Psoas muscle (tissue), 8 donors: ENCODE measurements at places on chromosomes 3 and 15. TPM values are rescaled to one million over a fixed set of nuclear protein-coding genes. Genes with fewer than 3 reads are reported as not detected.

- no peaks in the 10 kb centered on the region for H3K36me3 ChIP-seq
- H3K27ac ChIP-seq, result no peak overlapping the region
- H3K4me1 ChIP-seq, result no peaks in the 10 kb centered on the region
- no peaks in the 10 kb centered on the region for H3K27me3 ChIP-seq
- H3K4me3 ChIP-seq, result no peak overlapping the region
- no peak for DNase-seq
Measured at GRCh38 chr3:159126261-159127020, 324.6 kb downstream of the MFSD1 start.

NOX5 gene
- total RNA-seq, result 0.06 TPM

DNA sequence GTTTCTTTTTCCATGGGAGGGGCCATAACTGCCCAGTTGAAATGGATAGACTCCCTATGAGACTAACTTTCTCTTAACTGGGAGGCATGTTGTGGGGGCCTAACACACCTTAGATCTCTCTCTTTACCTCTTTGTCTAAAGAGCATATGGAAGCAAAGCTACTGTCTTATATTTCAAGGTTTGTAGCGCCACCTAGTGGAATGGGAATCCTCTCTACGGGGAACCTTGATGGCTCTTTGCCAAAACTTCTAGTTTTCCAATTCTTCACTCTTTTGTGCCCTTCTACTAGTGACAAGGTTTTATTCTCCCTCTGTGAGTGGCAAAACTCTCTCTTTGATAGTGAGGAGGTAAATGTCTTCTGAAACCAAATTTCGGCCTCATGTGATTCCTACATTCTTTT, 1030.4 kb upstream of the CADM2 start:
- H3K27me3 ChIP-seq, result no peaks in the 10 kb centered on the region
- no peak overlapping the region for H3K4me3 ChIP-seq
- no peak overlapping the region for H3K27ac ChIP-seq

CASR gene
- total RNA-seq, result not detected

- peaks cover 8% of the 10 kb centered on the region for H3K36me3 ChIP-seq
- no peak overlapping the region for H3K27ac ChIP-seq
- peaks cover 54% of the 10 kb centered on the region for H3K4me1 ChIP-seq
- H3K27me3 ChIP-seq, result no peaks in the 10 kb centered on the region
- no peak overlapping the region for H3K4me3 ChIP-seq
Measured at GRCh38 chr3:129827765-129828164, 65.7 kb downstream of the TMCC1 start.

AMT gene
- 2.3 TPM for total RNA-seq

GRCh38 chr3:191334346-191334893, 4.1 kb upstream of the UTS2B start:
- no peak overlapping the region for H3K27ac ChIP-seq
- peaks cover 56% of the 10 kb centered on the region for H3K4me1 ChIP-seq
- DNase-seq, result no peak
- H3K27me3 ChIP-seq, result no peaks in the 10 kb centered on the region

C2CD4A gene
- total RNA-seq, result 0.09 TPM

PCBP4 gene
- 161 TPM for total RNA-seq

DNA sequence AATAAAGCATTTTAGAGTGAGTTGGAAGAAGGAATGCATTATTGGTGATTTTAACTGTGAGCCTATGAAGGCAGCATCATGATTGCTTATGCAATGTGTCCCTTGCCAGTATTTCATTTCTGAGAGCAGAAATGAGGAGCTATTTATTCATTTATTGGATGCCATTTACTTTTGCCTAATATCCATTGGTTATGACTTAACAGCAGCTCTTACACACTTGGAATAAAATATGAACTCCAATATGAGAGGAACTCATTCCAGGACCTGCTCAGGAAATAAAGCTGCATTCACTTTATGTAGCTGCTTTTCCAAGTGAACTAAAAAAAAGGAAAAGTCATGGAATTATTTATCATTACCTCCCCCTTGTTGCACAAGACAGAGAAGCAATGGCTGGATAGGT, 280.1 kb downstream of the LRTM1 start:
- no peak for DNase-seq
- no peaks in the 10 kb centered on the region for H3K4me1 ChIP-seq
- H3K27ac ChIP-seq, result no peak overlapping the region
- H3K27me3 ChIP-seq, result no peaks in the 10 kb centered on the region
- H3K36me3 ChIP-seq, result no peaks in the 10 kb centered on the region

ALPK3 gene
- 364 TPM for total RNA-seq

DNA sequence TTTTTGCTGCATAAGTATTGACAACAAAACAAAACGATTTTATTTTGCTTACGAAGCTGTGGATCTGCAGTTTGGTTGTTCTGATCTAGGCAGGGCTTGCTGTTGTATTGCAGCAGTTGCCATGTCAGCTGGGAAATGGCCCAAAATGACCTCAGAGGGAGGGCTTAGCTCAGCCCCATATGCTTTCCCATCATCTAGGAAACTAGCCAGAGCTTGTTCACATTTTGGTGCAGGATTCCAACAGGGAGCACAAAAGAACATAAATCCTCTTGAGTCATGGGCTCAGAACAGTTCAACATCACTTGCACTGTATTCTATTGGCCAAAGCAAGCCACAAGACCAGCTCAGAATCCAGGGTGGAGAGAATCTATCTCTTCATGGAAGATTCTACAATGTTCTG, 42.2 kb upstream of the ROBO2 start:
- DNase-seq, result no peak
- H3K4me1 ChIP-seq, result no peaks in the 10 kb centered on the region
- H3K36me3 ChIP-seq, result no peaks in the 10 kb centered on the region

GRCh38 chr15:31974855-31975829, 55.2 kb upstream of the CHRNA7 start:
- no peak for DNase-seq
- peaks cover 7% of the 10 kb centered on the region for H3K4me1 ChIP-seq
- H3K27me3 ChIP-seq, result peaks cover 12% of the 10 kb centered on the region
- H3K36me3 ChIP-seq, result no peaks in the 10 kb centered on the region
- no peak overlapping the region for H3K27ac ChIP-seq
- peak overlapping the region; percentile 44 for H3K4me3 ChIP-seq

- H3K36me3 ChIP-seq, result no peaks in the 10 kb centered on the region
- no peak overlapping the region for H3K4me3 ChIP-seq
- no peak for DNase-seq
Measured at GRCh38 chr3:11629716-11630115, 14.0 kb downstream of the VGLL4 start.

SLC22A14 gene
- total RNA-seq, result 0.30 TPM

FRMD4B gene
- 2.9 TPM for total RNA-seq

GRCh38 chr15:90058775-90059174, 43.5 kb downstream of the IDH2 start:
- no peaks in the 10 kb centered on the region for H3K36me3 ChIP-seq
- H3K27me3 ChIP-seq, result no peaks in the 10 kb centered on the region
- H3K4me3 ChIP-seq, result no peak overlapping the region
- H3K4me1 ChIP-seq, result peaks cover 32% of the 10 kb centered on the region
- no peak overlapping the region for H3K27ac ChIP-seq
- DNase-seq, result no peak

- H3K27ac ChIP-seq, result no peak overlapping the region
- no peak for DNase-seq
- H3K4me1 ChIP-seq, result no peaks in the 10 kb centered on the region
- H3K36me3 ChIP-seq, result no peaks in the 10 kb centered on the region
- H3K27me3 ChIP-seq, result no peaks in the 10 kb centered on the region
- no peak overlapping the region for H3K4me3 ChIP-seq
Measured at GRCh38 chr3:122063908-122064307, 8.7 kb downstream of the CD86 start.

- H3K27me3 ChIP-seq, result no peaks in the 10 kb centered on the region
- no peak for DNase-seq
- H3K4me1 ChIP-seq, result no peaks in the 10 kb centered on the region
- H3K36me3 ChIP-seq, result no peaks in the 10 kb centered on the region
- H3K27ac ChIP-seq, result no peak overlapping the region
- H3K4me3 ChIP-seq, result no peak overlapping the region
Measured at GRCh38 chr3:60585918-60586317, 665.3 kb downstream of the FHIT start.

THRB gene
- total RNA-seq, result 31.4 TPM

LRRC34 gene
- total RNA-seq, result 0.26 TPM

PROS1 gene
- 9.4 TPM for total RNA-seq

GRCh38 chr3:40086890-40087883, 222.3 kb upstream of the EIF1B start:
- H3K27me3 ChIP-seq, result no peaks in the 10 kb centered on the region
- DNase-seq, result no peak
- H3K4me1 ChIP-seq, result no peaks in the 10 kb centered on the region
- H3K27ac ChIP-seq, result no peak overlapping the region

DNA sequence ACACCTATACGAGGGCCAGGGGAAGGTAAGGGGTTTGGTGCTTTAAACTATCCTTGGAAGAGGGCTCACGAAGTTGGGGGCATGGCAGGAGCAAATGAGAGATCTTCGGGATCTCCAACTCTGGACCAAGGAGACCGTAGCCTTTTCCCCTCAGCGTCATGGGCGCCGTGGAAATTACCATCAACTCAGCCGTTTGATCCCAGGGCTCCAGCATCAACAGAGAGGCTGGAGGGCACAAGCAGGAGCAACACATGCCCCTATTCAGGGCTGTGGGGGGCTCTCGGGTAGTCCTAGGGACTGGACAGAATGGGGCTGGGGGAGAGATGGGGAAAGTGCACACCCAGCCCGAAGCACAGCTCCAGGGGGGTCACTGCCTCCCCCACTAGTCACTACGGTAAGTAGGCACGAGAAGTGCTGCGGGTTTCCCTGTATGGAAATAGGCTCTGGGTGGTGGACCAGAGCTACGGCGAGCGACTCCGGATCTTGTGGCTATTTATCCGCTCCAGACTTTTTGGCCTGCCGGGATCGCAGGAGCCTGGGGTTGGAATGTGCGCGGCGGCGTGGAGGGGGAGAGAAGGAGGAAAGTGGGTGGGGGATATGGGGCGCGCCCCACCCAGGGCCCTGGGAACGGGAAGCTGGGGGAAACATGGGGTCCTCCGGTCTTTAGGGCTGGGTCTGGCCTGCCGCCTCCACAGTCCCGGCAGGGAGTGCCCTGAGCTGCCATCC, 539 bp upstream of the LAMB2 start:
- DNase-seq, result peak; percentile 89
- no peaks in the 10 kb centered on the region for H3K36me3 ChIP-seq
- H3K27me3 ChIP-seq, result no peaks in the 10 kb centered on the region

GRCh38 chr15:77692614-77693013, 59.9 kb upstream of the LINGO1 start:
- DNase-seq, result no peak
- H3K4me3 ChIP-seq, result no peak overlapping the region
- peaks cover 60% of the 10 kb centered on the region for H3K27me3 ChIP-seq
- H3K36me3 ChIP-seq, result no peaks in the 10 kb centered on the region
- H3K4me1 ChIP-seq, result no peaks in the 10 kb centered on the region

- peak overlapping the region; percentile 27 for H3K27ac ChIP-seq
- H3K27me3 ChIP-seq, result no peaks in the 10 kb centered on the region
- H3K36me3 ChIP-seq, result no peaks in the 10 kb centered on the region
- peaks cover 26% of the 10 kb centered on the region for H3K4me1 ChIP-seq
- no peak overlapping the region for H3K4me3 ChIP-seq
- peak; percentile 55 for DNase-seq
Measured at GRCh38 chr15:75532413-75533250, 46.5 kb downstream of the PTPN9 start.

GRCh38 chr3:59538753-59539432, 489.1 kb upstream of the CFAP20DC start:
- H3K4me1 ChIP-seq, result no peaks in the 10 kb centered on the region
- no peak for DNase-seq
- H3K27ac ChIP-seq, result no peak overlapping the region
- H3K36me3 ChIP-seq, result no peaks in the 10 kb centered on the region
- no peak overlapping the region for H3K4me3 ChIP-seq

DNA sequence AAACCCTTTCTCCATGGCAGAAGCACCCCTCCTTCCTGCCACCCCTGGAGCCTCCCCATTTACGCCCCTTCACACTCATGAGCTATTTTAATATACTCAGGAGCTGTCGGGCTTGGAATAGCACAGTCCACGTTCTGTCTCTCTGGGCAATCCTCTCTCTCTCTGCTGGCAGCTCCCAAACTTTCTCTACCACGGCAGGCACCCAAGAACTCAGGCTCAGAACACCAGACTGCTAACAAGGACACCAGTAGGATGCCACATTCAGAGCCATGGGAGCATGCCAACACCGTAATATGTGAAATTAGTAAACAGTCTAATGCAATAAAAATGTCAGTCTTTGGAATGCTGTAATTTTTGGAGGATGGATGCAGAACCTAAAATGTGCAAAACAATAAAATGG, 19.3 kb downstream of the TNFAIP8L3 start:
- no peak for DNase-seq
- peaks cover 3% of the 10 kb centered on the region for H3K27me3 ChIP-seq
- H3K4me3 ChIP-seq, result no peak overlapping the region
- no peak overlapping the region for H3K27ac ChIP-seq
- no peaks in the 10 kb centered on the region for H3K4me1 ChIP-seq

GRCh38 chr15:74917676-74918075, 11.0 kb upstream of the FAM219B start:
- H3K4me1 ChIP-seq, result no peaks in the 10 kb centered on the region
- no peak overlapping the region for H3K4me3 ChIP-seq
- H3K27me3 ChIP-seq, result no peaks in the 10 kb centered on the region
- H3K27ac ChIP-seq, result no peak overlapping the region

GRCh38 chr3:131091768-131092167, 65.1 kb downstream of the NEK11 start:
- H3K27me3 ChIP-seq, result no peaks in the 10 kb centered on the region
- no peaks in the 10 kb centered on the region for H3K4me1 ChIP-seq
- H3K4me3 ChIP-seq, result no peak overlapping the region
- no peak for DNase-seq

GRCh38 chr3:28667646-28668621, 319.3 kb upstream of the AZI2 start:
- H3K27ac ChIP-seq, result peak overlapping the region; percentile 67
- peak; percentile 47 for DNase-seq
- no peaks in the 10 kb centered on the region for H3K36me3 ChIP-seq
- H3K4me3 ChIP-seq, result peak overlapping the region; percentile 44

- H3K4me1 ChIP-seq, result no peaks in the 10 kb centered on the region
- no peaks in the 10 kb centered on the region for H3K27me3 ChIP-seq
- H3K27ac ChIP-seq, result no peak overlapping the region
- no peaks in the 10 kb centered on the region for H3K36me3 ChIP-seq
- no peak overlapping the region for H3K4me3 ChIP-seq
Measured at GRCh38 chr15:91196768-91197167, 96.7 kb downstream of the SV2B start.

IGF2BP2 gene
- total RNA-seq, result 2.3 TPM

GRCh38 chr3:142779591-142779990, 55.8 kb downstream of the TRPC1 start:
- H3K4me1 ChIP-seq, result no peaks in the 10 kb centered on the region
- DNase-seq, result no peak
- no peaks in the 10 kb centered on the region for H3K27me3 ChIP-seq
- no peak overlapping the region for H3K27ac ChIP-seq
- H3K36me3 ChIP-seq, result no peaks in the 10 kb centered on the region

CCDC13 gene
- total RNA-seq, result 0.60 TPM

KCNMB2 gene
- not detected for total RNA-seq

C3orf80 gene
- not detected for total RNA-seq
